CD8-positive, alpha-beta memory T cell (primary cell): ENCODE measurements at places on chromosomes 6 and 20.

DNA sequence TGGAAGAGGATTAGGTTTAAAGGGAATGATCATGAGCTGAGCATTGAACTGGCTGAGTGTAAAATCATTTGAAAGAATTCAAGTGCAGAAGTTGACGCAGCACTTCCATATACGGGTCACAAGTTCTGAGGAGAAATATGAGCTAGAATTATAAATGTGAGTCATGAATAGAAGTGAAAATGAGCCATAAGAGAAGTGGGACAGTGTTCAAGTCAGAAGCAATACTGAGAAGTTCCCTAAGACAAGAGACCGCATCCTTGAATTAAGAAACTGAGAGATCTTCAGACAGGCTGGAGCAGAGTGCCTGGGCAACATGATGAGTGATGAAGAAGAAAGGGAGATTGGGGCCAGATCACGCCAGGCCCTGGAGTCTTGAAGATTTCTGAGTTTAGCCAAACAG lies 209.7 kb downstream of the TBX18 start:
- DNase-seq: no peak

- DNase-seq: no peak
Measured at GRCh38 chr6:44269178-44269920, 901 bp upstream of the TMEM151B start.

DNA sequence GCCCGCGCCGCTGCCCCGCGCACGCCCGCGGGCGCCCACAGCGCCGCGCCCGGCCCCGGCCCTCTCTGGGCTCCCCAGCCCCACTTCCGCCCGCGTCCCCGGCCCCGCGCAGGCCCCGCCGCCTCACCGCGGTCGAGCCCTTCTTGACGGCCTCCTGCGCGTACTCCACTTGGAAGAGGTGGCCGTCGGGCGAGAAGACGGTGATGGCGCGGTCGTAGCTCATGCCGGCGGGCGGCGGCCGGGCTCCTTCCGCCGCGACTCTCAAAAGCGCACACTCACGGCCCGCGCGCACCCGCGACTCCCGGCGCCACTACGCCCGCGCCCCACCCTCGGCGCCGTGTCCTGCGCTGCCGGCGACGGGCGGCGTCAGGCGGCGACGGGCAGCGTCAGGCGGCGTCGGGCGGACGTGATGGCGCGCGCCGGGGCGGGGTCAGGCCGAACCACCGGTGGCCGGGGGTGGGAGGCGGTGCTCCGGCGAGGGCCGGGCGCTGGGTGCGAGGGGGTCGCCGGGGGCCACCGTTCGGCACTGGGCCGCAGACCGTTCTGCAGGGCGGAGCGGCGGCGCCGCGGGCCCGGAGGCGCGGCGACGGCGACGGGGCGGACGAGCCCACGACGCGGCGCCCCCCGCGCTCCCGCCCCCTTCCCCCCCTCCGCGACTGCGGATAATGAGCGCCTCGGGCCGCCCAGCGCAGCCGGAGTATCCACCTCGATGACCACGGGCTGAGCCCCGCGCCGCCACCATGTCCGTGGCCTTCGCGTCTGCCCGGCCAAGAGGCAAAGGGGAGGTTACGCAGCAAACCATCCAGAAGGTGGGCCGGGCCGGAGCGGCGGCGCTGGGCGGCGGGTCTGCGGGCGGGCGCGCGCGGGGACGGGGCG lies at the start of the genes PSMA7 and SS18L1:
PSMA7 (minus strand) TSS at position 314 of the 876 bp plus-strand sequence; CDS start at position 223, 91 bp downstream.
SS18L1 (plus strand) TSS at position 689 of the 876 bp plus-strand sequence; CDS start at position 741, 52 bp downstream.
- DNase-seq: peak; percentile 79

GRCh38 chr6:161908872-161909271 lies 635.0 kb upstream of the AGPAT4 start:
- no peak for DNase-seq

- no peak for DNase-seq
Measured at GRCh38 chr6:40845553-40845952, 193.5 kb downstream of the UNC5CL start.

DNA sequence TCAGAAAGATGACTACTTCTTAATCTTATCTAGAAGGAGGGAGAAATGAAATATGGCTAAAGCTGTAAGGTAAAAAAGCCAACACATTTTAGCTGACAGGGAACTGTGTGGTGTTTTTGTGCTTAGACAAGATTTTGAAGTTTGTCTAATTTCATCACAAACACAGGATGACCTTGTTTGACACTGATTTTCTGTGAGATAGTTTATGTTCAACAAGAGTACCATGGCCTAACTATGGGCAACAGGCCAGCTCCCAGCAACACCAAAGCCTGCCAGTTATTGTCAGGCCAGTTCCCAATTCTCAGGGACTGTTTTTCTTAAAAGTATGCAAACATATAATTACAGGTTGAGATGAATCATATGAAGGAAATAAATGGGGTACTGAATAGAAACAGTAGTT lies 5.5 kb upstream of the ABCF1 start:
- DNase-seq: no peak

GRCh38 chr6:126811321-126811720 lies 307.1 kb upstream of the RSPO3 start:
- no peak for DNase-seq
